ENCODE measurements at places on chromosomes 5 and 9.

DNA sequence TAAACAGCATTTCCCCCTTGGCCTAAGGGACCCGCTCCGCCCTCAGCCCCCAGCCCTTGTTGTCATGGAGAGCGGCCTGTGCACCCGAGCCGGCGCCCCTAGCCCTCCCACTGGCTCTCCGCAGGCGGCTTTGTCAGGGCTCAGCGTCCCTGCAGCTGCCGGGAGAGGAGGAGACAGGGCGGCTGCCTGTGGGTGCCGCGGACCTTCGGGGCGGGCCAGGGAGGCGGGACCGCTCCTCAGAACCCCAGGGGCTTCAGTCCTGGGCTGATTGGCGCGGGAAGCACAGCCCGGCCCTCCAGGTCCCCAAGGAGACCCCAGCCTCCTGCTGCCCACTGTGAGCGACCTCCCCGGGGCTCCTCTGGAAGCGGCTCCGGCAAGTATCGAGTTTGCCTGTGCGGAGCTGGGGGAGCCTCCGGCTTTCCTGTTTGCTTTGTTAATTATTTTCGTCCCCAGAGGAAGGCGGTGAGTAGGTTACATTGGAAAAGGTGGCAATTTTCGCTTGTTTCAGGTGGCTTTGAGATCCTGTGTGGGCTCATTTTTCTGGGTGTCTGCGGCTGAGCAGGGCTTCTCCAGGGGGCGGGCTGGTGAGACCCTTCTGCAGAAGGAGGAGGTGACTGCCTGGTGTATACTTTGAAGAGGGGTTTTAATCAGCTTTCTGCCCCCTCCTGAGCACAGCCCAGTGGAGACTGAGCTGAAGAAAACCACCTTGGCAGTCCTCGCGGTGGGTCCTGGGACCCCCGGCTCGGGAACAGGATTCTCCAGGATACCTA is at the start of gene FGD3:
Gene FGD3 (plus strand): TSS at position 256 of the 770 bp plus-strand sequence. CDS start 28,734 bp downstream, outside the sequence.
- DNase-seq: peak; percentile 86

- DNase-seq: no peak
These were observed 111.7 kb downstream of the EDIL3 start for GRCh38 chr5:84272771-84273516.

DNA sequence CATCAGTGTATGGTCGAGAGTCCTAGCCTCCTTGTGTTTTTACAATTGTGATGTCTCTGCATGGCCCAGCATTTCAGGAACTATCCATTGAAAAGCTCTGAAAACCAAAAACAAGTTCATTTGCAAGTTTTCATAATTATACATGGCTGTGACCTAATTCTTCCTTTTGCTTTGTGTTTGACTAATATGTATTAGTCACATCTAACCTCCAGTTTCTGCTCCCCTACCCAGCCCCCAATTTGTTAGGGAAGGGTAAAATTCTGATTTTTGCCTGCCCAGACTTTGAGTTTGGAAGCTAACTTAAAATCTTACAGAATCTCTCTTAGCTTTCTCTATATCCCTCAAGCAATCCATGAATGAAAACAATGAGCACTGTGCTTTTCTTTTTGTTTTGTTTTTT is 128.2 kb upstream of the SEMA6A start:
- DNase-seq: no peak

- DNase-seq: no peak
These were observed 11.6 kb upstream of the SUSD1 start for GRCh38 chr9:112186695-112187094.

DNA sequence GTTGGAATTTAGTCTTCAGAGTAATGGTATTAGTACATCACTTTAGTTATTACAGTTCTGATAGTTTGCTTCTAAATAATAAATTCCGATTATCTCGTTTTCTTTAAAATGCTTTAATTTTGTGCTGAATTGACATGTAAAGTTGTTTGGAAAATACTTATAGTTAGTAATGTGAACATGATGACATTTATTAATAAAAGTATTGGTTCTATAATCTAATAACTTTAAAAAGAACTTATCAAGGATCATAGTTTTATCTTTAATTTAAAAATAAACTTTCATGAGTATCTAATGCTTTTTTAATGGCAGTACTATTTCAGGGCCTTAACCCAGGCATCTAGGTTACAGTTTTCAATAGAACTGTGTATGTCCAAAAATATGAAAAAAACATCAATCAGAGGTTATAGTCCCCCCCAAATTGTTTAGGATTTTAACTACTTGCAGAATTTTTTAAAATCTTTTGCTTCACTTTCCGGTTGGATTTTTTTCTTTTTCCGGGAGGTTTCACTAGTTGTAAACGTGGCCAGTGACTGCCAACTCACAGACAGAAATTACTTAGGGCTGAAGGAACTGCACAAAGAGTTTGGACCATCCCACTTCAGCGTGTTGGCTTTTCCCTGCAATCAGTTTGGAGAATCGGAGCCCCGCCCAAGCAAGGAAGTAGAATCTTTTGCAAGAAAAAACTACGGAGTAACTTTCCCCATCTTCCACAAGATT is 680 bp downstream of the GPX8 start:
- DNase-seq: peak; percentile 30

GRCh38 chr5:93593476-93594131 is 10.6 kb downstream of the NR2F1 start:
- DNase-seq: peak; percentile 69

GRCh38 chr5:126615286-126615685 is 14.5 kb downstream of the PHAX start:
- no peak for DNase-seq

DNA sequence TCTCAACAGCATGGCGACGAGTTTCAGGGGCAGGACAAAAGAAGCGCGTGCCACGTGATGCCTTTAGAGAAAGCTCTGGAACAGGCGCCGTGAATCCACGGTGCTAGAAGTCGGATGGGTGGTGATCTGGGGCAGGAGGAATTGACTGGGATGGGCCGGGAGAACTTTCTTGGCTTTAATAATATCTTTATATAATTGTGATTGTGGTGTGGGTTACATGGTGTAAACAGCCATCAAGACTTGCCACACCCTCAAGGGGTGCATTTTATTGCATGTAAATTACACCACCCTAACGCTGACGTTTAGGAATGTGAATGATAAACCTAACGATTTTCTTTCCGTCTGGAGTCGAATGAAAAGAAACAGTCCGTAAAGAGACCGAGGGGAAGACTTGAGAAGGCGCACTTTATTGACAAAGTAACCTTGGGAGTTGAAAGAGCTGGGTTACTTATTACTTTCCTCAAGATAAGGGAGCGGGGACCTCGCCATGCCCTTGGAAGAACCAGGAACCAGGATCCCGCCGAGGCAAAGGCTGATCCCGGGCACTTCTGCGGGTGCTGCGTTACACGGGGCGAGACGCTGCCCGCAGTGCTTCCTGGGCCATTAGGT is 8.5 kb downstream of the NRARP start:
- DNase-seq: no peak

DNA sequence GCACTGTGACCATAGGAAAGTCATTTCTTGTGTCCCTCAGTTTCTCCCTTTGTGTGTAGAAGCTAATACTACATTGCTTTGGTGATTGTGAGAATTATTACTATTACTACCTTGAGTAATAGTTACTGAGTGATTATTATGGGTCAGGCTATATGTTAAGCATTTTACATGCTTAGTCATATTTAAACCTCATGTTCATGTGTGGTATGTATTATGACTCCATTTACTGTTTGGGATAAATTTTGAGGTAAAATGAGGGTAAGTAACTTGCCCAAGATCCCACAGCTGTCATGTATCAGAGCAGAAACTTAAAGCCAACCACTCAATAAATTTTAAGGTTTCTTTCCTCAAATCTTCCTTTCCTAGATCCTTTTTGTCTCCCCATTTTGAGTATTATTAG is 28.3 kb downstream of the SLF1 start:
- DNase-seq: no peak

- no peak for DNase-seq
These were observed 10.3 kb downstream of the CDX1 start for GRCh38 chr5:150176745-150177477.

- no peak for DNase-seq
These were observed 11.2 kb upstream of the SETX start for GRCh38 chr9:132365986-132366385.

DNA sequence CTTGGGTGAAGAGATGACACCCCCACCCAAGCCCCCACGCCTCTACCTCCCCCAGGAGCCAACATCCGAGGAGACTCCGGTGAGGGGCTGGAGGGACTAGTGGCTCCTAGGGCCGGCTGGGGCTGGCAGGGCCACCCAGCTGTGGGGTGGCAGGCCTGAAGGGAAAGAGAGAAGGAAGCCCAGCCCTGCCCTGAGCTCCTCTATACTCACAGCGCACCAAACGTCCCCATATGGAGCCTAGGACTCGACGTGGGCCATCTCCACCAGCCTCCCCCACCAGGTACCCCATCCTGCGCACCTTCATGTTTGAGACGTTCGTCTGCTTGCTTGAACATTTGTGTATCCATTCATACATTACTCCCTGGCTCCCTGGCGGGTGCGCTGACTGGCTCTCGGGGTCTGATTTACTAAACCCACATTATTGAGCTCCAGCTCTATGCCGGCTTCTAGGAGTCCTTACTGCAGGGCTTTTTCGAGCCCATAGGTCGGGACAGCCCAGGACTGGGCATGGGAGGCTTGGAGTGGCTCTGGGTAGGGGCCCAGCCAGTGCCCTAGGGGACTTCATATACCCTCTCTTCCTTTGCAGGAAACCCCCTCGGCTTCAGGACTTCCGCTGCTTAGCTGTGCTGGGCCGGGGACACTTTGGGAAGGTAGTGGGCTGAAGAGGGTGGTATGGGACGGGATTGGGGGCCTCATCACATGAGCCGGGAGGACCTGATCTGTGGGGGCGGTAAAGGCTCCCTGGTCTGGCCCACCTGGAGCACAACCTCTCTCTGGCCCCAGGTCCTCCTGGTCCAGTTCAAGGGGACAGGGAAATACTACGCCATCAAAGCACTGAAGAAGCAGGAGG is 9.1 kb downstream of the ZDHHC12 start:
- peak; percentile 30 for DNase-seq

DNA sequence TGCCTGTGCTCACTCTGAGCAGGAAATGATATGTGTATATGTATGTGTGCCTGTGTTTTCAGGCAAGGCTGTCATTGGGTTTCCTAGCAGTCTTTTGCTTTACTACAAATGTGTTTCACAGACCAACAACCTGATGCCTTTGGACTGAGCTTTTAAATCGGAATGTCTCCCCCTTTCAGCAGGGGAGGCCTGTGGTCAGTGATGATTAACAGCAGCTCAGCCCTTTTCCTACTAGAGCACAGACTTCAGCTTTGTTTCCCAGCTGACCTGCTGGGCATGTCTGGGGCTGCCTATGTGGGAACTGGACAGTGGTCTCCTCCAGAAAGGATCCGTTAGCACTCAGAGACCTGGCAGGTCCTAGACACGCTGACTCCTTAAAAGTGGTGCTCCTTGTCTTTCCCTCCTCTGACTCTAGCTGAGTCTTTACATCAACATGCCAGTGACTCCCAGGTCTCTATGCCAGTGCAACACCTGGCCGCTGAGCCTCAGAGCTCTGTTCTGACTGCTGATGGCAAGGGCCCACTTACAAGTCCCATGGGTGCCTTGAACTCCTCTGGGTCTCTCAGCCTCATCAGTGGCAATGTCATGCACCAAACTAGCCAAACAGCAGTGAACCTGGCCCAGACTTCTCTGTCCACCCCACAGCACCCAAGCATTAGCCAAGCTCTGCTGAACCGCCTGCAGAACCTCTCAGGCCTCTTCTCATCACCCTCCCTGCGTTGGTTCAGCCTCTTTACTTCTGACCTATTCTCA is 7.7 kb downstream of the MACROH2A1 start:
- DNase-seq: no peak

GRCh38 chr5:140996060-140996459 is 29.8 kb downstream of the PCDHAC2 start:
- no peak for DNase-seq

DNA sequence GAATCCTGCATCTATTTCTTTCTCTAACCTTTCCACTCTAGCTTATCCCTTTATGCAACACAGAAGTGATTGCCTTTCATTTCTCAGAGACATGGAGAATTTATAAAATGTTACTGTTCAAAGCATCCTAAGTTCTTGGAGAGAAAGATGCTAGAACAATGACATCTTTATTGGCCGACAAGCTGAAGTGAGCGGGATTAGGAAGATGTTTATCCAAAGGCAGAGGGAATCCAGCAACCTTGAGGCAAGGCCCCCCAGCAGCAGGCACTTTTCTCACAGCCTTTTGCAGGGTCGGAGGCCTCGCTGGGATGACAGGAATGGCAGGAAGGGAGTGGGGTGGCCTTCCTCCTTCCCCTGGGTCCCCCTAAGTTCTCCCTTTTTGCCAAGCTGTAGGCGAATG is 204.8 kb downstream of the GAPVD1 start:
- DNase-seq: no peak

- DNase-seq: no peak
These were observed 263.9 kb downstream of the ARRDC3 start for GRCh38 chr5:91119217-91119616.

GRCh38 chr9:7228726-7229125 is 471.0 kb downstream of the KDM4C start:
- DNase-seq: no peak

DNA sequence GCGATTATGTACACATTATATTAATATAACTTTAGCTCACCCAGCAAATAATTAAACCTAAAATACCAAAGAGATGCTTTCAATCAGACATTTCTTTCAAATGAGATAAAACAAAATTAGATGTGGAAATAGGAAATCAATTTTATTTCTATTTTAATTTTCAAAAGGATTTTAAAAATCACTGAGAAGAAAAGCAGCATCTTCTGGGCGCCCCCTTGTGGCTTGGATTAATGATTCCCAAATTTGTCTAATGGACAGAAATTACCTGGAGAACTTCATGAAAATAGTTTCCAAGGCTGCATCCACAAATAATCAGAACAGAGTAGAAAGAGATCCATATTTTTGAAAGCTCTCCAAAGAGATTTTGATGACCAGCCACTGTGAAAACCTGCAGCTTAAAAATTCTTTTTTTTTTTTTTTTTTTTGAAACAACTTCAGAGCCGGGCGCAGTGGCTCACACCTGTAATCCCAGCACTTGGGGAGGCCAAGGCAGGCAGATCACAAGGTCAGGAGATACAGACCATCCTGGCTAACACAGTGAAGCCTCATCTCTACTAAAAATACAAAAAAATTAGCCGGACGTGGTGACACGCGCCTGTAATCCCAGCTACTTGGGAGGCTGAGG is 50.9 kb upstream of the CEMIP2 start:
- DNase-seq: no peak

DNA sequence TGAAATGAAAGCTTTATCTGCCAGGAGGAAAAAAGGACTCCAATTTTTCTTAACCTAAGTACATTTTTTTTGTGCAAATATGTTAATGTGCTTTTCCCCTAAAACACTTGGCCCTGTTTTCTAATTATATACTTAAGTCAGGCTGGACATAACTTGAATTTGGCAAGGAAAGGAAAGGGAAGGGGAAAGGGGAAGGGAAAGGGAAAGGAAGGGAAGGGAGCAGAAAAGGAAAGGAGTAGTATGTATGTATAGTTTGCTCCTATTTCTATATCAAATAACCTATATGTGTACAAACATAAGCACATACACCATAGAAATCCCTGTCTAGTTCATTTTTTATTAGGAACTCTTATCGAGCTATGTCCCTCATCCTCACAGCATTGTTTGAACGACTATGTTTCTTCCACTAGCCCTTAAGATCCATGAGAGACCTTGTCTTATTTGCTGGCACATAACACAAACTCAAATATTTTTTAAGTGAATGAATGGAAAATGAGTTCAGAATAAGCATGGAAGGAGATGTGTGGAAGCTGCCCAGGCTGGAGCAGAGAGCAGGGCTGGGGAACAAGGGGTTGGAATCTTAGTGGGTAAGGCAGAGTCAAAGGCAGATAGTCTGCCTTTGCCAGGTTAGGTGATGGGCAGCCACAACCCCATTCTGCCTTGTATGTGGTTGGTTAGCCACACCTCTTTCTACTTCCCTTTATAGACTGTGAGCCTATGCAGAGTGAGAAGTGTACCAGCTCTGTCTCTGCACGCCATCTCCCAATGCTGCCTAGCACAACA is 70.0 kb downstream of the KLHL3 start:
- no peak for DNase-seq
